ENCODE measurements at places on chromosomes 12 and 14.

- no peak for DNase-seq
Observed at GRCh38 chr12:57111031-57111734, at the start of gene STAT6. Gene STAT6, minus strand, starts transcription at chr12:57111362. Its CDS starts 3,084 bp downstream, at chr12:57108278.

DNA sequence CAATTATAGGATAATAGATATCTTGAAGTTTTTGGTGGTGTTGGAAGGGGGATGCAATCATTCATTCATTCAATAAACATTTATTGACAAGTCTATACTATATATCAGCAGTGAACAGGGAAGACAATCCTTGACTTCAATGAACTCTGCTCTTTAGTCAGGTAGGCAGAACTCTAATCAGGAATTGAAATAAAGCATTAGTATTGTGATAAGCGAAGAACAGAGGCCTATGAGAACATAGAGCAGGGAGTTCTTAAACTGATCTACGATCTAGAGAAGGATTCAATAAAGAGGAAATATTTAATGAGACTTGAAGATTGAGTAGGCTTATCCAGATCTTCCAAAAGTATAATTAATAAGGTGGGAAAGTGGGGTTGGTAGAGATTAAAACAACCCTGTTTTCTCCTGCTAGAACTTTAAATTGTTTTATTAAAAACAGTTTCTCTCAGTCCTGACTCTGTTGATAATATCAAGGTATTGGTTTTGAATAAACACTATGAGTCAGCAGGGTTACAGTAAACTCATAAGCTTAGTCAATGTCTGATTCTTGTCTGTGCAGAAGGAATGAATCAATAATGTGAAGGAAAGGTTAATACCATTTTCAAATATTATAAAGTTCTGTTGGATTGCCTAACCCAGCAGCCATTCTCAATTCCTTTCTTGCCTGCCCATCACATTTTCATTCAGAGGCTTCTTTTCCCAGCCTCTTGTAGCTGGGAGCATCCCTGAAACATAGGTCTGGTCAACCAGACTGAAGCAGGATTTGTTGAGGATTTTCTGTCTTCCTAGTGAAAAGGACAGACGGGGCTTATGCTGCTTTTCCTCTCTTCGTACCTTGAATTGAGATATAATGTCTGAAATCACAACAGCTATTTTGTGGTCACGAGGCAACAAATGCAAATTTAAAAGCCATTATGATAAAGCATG lies 38.9 kb upstream of the KTN1 start:
- DNase-seq: no peak

- no peak for DNase-seq
Observed at GRCh38 chr14:28381656-28382055, 384.9 kb upstream of the FOXG1 start.

DNA sequence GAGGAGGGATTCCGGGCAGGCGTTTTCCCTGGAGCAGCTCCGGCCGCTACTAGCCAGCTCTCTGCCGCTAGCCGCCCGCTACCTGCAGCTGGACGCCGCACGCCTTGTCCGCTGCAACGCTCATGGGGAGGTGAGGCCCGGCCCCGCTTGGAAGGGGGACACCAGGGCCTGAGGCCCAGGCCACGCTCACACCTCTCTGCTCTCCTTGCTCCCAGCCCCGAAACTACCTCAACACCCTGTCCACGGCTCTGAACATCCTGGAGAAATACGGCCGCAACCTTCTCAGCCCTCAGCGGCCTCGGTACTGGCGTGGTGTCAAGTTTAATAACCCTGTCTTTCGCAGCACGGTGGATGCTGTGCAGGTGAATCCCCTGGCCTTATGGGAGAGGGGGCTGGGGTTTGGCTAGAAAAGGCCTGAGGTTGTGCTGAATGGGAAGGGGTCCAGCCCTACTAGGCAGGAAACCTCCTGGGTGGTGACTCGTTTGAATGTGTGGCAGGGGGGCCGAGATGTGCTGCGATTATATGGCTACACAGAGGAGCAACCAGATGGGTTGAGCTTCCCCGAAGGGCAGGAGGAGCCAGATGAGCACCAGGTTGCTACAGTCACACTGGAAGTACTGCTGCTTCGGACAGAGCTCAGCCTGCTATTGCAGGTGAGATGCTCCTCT lies 597 bp downstream of the RNF31 start:
- no peak for DNase-seq

DNA sequence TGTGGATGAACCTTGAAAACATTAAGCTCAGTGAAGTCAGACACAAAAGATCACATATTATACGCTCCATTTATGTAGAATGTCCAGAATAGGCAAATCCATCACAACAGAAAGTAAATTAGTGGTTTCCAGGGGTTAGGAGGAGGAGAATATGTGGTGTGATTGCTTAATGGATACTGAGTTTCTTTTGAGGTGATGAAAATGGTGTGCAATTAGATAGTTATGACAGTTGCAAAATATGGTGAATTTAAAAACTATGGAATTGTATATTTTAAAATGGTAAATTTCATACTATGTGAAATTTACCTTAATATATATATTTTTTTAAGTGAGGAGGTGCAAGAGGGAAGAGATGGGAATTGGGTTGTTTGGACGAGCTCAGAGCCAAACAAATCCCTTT lies 46.3 kb upstream of the KICS2 start:
- no peak for DNase-seq

DNA sequence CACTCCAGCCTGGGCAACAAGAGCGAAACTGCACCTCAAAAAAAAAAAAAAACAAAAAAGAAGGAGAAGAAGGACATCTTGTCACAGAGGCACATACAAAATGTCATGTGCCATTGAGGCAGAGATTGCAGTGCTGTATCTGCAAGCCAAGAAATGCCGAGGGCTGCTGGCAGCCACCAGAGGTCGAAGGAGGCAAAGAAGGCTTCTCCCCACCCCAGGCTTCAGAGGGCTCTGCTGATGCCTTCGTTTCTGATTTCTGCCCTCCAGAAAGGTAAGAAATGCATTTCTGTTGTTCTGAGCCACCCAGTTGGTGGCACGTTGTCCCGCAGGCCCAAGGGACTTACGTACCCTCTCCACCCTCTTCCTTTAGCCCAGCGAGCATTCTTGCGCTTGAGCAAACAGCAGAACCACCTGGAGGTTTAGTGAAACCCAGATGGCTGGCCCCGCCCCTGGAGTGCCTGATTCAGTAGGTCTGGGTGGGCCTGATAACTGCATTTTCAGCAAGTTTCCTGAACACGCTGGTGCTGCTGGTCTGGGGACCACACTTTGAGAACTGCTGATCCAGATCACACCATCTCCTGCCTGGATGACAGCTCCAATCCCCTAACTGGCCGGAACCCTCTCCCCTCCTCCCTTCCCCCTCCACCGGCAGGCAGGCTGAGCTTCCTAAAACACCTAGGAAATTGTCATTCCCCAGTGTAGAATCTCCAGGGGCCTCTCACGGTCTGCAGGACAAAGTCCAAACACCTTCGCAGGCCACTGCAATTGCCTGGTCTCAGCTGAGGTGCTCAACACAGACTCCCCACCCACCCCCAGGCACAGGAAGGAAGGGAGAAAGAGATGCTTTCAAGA lies 21.1 kb upstream of the SCARB1 start:
- DNase-seq: no peak
